Stimulated activated CD4-positive, alpha-beta T cell treated with anti-CD3 and anti-CD28 coated beads, Interleukin-12 subunit alpha, Interleukin-12 subunit beta, amount 100 ng/mL, for 48 hours (primary cell): ENCODE measurements at places on chromosomes 3 and 15.
A peak's percentile ranks its signal among the peaks of the same experiment; 100 is the strongest.

GRCh38 chr3:117201901-117202774, 492.6 kb downstream of the TUSC7 start:
- DNase-seq: no peak

- DNase-seq: no peak
These were observed 11.5 kb downstream of the CSK start for GRCh38 chr15:74793135-74794028.

GRCh38 chr3:52682016-52682415, 3.7 kb downstream of the PBRM1 start:
- DNase-seq: peak; percentile 44

DNA sequence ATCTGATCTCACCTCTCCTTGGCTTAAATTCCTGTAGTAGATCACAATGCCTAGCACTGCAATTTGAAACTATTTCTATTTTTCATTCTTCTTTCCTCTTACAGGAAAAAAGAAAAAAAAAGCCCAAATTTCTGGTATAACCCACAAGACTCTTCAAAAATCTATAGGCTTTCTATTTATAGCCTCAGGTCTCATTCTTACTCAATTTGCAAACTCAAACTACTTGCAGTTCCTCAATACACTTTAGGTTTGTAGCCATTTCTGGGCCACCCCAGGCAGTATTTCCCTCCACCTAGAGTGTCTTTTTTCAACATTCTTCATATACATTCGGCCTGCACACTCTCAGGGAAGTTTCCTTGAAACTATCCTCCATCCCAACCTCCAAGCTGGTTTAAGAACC, 169.0 kb downstream of the TBC1D5 start:
- DNase-seq: no peak

DNA sequence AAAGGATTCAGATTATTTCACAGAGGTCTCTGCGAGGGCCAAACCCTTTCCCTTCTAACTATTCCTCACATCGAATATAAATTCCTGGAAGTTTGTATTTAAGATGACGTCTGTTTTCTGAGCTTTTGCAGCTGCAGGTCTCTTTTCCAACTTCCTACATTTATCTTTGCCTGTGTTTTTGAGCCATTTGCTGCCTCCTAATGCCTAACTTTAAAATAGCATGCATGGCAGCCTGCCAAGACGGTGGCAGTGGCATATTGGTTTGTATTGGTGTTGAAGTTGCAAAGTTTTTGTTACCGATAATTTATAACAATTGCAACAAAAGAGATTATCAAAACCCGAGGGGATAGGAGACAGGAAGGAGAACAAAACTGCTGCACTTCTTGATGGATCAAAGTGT, 187.1 kb upstream of the DNAJC19 start:
- peak; percentile 11 for DNase-seq

DNA sequence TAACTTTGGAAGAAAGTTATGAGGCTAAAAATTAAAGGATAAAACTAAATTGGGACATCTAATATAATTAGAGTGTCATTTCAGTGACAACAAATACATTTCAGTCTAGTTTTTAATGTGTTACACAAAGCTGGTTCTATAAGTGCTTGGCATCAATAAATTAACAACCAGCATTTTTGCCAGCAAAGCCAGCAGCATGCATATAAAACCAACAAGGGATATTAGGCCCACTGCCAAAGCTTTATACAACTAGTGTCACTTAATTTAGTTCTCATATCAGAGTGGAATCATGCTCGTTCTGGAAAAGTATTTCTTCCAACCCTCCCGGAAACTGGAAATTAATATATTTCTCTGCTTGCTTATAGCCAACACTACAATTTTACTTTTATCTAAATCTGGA, 88.8 kb downstream of the THBS1 start:
- no peak for DNase-seq

- DNase-seq: no peak
These were observed 283.1 kb upstream of the ATP10A start for GRCh38 chr15:26146202-26146601.

GRCh38 chr15:71997691-71998090, 120.3 kb downstream of the MYO9A start:
- DNase-seq: no peak

- DNase-seq: no peak
These were observed 17.5 kb upstream of the GOLGA8J start for GRCh38 chr15:30065025-30065801.

GRCh38 chr3:101262393-101263240, 57.8 kb downstream of the IMPG2 start:
- no peak for DNase-seq

DNA sequence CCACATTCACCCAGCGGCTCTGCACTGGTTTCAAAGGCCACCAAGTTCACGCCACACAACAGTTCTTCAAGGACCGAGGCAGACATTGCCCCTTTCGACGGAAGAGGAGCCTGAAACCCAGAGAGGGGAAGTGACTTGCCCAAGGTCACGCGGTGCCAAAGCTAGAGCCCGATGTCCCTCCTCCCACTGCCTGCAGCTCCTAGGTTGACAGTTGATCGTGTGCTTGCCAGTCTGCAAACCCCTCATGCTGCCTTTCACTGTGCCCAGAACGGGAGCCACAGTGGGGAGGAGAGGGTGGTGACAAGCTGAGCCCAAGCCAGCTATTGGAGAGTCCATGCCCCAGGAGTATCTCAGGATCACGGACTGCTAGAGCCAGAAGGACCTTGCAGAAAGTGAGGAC, 230.9 kb downstream of the XXYLT1 start:
- DNase-seq: no peak

DNA sequence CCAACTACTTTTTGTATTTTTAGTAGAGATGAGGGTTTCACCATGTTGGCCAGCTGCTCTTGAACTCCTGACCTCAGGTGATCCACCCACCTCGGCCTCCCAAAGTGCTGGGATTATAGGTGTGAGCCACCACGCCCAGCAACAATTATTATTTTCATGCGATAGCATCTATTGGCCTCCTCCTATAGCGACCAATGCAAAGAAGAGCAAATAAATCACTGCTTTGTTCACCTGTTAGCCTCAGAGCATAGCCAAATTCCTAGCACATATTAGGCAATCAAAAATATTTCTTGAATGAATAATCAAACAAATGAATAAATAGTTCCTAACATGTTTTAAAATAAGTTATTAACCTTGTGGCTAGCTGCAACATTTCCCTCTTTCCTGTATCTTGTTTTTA, 36.8 kb upstream of the TNFSF10 start:
- DNase-seq: no peak

DNA sequence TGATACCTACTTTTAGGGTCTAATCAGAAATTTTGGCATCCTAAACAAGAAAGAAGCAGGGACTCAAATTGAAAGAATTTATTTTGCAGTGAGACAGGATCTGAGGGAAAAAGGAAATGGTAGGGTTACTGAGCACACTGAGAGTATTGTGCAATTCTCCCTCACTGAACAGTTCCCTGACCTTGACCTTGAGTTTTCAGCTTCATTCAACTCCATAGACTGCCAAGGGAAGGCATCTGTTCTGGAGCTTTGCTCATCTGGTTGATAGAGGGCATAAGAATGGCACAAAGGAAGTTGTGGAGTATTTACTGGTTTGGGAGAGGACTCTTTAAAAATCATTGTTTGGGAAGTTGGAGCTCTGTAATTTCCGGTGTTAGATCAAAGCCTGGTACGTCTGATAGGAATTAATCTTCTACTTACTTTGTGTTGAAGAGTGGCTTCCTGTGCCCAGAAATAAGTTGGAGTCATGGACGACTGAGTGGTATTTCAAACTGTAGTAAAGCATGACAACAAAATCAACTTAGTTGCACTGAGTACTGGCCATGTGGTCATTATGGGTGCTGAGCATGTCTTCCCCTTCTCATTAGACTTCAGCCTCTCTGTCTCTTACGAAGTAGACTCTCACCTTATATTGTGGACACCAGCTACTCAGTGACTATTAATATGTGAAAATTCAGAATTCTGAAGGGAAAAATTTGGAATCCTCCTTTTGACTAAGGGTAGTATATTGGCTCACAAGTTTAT, 40.8 kb downstream of the CLDN1 start:
- DNase-seq: no peak

DNA sequence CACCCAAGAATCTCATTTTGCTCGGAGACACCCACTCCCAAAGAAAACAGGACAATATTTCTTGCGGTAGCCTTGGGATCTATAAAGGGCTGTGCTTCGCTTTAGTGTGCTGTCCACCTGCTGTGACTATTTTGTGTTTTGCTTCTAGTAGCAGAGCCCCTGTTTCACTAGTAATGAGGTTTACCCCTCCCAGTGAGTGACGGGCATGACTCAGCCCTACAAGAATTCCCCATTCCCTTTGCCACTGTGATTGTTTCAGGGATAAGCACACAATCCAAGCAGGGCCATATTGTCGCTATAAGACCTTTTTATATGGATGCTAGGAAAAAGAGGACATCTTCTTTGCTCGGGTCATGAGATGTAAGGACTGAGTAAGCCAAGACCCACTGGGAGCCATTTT, 62.5 kb upstream of the FOXB1 start:
- DNase-seq: no peak

DNA sequence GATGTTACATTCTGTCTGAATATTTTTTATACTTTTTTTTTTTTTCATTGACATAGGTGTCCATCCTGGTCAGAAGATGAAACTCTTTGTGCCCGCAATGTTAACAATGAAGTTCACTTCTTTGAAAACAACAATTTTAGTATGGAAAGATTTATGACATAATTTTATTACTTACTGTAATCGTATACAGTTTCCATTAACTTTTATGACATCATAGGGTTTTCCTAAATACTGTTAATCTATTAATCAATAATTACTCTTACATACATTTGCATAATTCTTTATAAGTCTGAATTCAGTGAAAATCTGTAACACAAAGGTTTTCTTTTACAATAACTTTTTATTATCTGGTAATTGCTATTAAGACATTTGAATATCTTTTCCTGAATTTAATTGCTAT, 17.7 kb downstream of the EIF2A start:
- no peak for DNase-seq

DNA sequence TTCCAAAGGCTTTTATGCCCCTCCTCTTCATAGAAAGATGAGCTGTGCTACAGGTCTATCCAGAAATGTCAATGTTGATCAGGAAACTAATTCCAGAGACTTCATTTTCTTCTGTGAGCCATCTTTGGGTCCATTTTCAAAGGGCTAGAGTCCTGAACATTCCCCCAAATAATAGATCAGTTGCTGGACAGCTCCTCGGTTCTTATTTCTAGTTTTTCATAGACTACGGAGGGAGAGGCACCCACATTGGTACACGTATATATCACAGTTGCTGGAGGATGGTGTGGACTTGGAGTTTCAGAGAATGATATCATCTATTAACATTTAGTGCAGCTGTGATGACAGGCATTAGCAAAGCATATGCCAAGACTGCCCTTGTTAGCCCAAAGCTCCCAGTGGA, 59.1 kb downstream of the AGBL1 start:
- no peak for DNase-seq

GRCh38 chr3:140276703-140277102, 341.7 kb downstream of the CLSTN2 start:
- DNase-seq: no peak

DNA sequence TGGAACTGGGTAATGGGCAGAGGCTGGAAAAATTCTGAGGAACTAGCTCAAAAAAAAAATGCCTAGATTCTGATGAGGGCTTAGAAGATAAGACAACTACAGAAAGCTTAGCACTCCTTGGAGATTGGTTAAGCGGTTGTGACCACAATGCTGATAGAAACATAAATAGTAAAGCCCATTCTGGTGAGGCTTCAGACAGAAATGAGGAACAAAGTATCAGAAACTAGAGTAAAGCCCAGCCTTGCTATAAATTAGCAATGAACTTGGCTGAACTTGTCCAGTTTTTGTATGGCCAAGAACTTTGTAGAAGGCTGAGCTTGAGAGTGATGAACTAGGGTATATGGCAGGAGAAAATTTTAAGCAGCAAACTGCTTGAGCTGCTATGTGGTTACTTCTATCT, 25.4 kb downstream of the GOLGB1 start:
- DNase-seq: no peak

DNA sequence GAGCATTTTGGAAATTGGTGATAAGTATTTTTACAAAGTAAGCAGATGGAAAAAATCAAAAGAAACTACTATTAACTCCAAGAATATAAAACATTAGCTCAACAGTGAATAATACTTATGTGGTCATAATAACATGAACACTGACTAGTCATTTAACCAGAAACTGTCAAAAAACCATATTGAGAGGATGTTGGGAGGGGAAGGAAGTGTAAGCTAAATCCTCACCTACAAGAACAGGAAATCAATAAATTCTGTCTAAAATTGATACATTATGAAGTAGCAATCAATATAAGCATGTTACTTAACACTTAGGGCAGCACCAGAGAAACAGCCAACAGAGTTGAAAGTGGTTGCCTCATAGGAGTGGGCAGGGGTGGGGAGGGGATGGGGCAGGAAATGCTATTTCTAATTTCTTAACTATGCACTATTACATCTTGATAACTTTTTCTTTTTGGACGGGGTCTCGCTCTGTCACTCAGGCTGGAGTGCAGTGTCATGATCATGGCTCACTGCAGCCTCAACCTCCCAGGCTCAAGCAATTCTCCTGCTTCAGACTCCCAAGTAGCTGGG, 41.7 kb downstream of the CCR3 start:
- DNase-seq: no peak

GRCh38 chr3:127775398-127776109, 46.8 kb downstream of the MGLL start:
- no peak for DNase-seq

DNA sequence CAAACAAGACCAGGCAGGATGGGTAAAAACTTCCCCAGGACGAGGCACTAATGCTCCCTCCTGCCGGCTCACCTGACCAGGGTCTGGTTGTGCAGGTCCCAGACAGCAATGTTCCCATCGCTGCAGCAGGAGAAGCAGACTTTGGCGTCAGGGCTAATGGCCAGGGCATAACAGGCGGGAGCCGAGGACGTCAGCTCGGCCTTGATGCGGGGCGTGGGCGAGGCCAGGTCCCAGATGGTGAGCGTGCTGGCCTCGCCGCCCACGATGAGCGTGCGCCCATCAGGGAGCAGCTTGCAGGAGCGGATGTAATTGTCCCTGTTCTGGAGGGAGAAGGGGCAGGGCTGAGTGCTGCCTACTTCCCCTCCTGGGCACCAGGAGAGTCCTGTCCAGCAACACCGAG, 43.4 kb downstream of the TLE3 start:
- DNase-seq: no peak

- DNase-seq: no peak
These were observed 135.8 kb downstream of the NSMCE3 start for GRCh38 chr15:29133791-29134190.

DNA sequence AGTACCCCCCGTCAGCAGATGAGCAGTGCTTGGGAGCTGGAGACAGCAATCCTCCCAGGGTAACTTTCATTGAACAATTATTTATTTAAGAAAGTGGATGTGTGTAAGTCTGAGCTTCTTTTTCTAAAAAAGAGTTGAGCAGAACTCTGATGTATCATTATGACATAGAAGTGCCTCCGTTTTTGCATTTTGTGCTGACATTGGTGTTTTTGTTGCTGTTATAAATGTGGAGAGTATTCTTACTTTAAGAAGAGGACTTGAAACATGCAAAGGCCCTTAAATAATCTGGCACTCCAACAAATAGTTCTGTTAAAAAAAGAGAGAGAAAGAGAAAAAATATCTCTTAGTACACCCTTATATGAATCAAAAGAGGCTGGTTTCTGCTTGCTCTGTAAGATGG, 217.1 kb downstream of the AGBL1 start:
- no peak for DNase-seq

GRCh38 chr3:169475576-169475975, 187.9 kb downstream of the MECOM start:
- DNase-seq: no peak
